ENCODE measurements at places on chromosomes 1 and 21. TPM values are rescaled to one million over a fixed set of nuclear protein-coding genes. Genes with fewer than 3 reads are reported as not detected.
A peak's percentile ranks its signal among the peaks of the same experiment; 100 is the strongest.

Gene TBX19
- total RNA-seq, result 3.6 TPM

Gene GSTM1
- total RNA-seq, result 0.38 TPM

Gene CNIH3
- total RNA-seq, result 2.8 TPM

Gene PADI1
- not detected for total RNA-seq

Gene TTLL10
- total RNA-seq, result not detected

Gene VPS72
- 58.3 TPM for total RNA-seq

Gene FCER1A
- total RNA-seq, result not detected

Gene KRTAP7-1
- total RNA-seq, result not detected

- no peak for DNase-seq
Observed at GRCh38 chr1:85617633-85618100, 37.1 kb downstream of the CCN1 start.

- DNase-seq, result no peak
Observed at GRCh38 chr1:159040206-159040605, 30.5 kb downstream of the IFI16 start.

DNA sequence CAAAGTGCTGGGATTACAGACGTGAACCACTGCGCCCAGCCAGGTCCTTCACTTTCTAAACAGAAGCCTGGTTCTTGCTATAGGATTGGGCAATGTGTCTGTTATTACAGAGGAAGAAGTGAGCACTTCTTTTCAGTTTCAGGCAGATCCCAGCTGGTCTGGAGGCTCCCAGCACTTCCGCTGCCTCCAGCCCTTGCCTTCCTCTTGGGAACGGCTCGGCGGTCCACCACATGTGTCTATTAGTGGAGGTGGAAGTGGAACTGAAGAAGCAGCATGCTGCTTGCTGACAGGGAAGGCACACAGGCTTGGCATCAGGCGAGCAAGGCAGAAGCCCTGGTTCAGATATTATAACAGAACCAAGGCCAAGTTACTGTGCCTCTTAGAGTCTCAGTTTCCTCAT is 17.0 kb downstream of the MKNK1 start:
- DNase-seq, result no peak

- no peak for DNase-seq
Observed at GRCh38 chr1:11158291-11158690, 30.9 kb upstream of the ANGPTL7 start.

GRCh38 chr1:160227034-160227433 is 21.9 kb downstream of the PEA15 start:
- DNase-seq, result no peak

GRCh38 chr1:94925561-94926125 is 1.3 kb downstream of the CNN3 start:
- peak; percentile 14 for DNase-seq

DNA sequence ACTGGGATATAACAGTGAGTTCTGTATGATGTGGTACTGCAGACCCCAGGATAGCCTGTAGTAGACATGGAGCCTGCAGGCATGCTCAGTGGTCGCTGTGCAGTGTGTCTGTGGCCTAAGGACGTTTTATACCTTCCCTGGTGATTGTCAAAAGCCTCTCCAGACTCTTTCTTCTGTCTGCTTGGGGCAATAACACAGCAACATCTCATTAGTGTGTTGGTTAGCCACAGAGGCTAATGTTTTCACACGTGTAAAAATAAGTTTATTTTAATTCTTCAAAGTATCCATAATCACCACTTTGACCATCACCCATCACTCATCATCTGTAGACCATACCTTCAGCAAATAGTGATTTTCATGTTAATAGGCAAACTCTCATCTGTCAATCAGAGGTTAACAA is at the start of gene KRTAP24-1:
KRTAP24-1 (minus strand) TSS at position 101 of the 400 bp plus-strand sequence; CDS start at position 83, 18 bp downstream.
- DNase-seq, result no peak

- DNase-seq, result no peak
Observed at GRCh38 chr1:166282391-166283137, 115.8 kb upstream of the FAM78B start.

DNA sequence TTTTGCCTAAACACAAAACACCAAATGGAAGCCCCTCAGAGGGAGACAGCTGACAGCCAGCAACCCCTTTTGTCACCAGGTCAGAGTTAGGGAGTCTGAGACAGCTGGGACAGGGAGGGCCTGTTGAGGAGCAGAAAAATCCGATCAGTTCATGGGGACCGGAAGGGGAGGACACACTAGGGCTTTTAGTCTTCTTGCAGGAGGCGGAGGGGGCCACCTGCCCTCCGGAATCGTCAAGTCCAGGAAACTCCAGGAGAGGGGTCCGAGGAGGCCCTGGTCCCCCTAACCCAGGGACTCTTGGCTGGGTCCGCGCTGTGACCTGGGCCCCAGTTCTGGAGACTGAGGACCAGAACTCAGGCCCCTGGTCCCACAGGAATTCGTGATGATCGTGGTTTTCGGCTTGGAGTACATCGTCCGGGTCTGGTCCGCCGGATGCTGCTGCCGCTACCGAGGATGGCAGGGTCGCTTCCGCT is 34.2 kb downstream of the KCNQ4 start:
- DNase-seq, result no peak

- no peak for DNase-seq
Observed at GRCh38 chr1:17173217-17173616, 31.7 kb upstream of the PADI1 start.

DNA sequence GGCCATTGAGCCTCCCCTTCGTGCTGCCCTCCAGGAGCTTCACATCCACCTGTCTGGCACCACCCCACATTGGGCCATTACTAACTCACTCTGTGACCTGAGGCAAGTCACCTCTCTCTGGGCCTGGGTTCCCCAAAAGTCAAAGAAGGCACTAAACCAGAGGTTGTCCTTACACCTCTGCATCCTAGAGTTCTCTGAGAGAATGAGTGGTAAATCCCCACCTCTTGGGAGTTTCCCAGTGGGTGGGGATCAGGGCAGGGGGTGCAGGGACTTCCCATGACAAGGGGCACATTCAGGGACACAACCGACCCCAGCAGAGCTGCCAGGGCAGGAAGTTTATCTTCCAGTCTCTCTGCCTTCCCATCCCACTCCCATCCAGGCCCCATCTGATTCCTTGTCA is 99.7 kb downstream of the EPHB2 start:
- no peak for DNase-seq

DNA sequence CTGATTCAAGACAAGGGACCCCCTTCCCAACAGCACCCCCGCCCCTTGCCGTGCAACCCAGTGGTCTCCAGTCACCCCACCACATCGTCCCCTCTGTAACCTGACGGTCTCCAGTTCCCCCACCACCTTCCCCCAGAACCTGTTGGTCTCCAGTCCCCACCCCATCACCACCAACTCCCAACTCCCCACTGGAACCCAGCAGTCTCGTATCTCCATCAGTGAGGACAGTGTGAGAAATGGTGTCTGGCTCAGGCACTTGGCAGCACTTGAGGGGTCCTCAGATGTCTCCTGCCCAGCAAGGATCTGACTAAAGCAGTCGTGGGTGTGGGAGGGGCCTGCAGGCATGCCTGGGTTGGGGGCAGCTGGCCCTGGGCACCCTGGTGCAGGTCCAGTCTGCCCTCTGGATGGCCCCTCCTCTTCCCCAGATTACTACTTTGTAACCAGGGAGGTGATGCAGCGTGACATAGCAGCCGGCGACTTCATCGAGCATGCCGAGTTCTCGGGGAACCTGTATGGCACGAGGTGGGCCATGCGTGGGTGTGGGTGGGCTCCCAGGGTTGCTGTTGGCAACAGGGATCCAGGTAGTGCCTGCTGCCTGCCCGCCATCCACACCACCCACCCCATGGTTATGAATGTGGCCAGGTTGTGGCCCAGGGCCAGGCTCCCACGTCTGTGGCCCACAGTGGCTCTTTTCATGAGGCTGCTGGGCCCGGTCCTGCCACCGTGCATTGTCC is 3.1 kb upstream of the GJC2 start:
- DNase-seq, result no peak

GRCh38 chr1:178594133-178594532 is 81.2 kb downstream of the TEX35 start:
- no peak for DNase-seq

GRCh38 chr1:118479351-118479750 is 294.3 kb upstream of the SPAG17 start:
- no peak for DNase-seq

- no peak for DNase-seq
Observed at GRCh38 chr21:28072601-28073000, 920.1 kb downstream of the LTN1 start.

DNA sequence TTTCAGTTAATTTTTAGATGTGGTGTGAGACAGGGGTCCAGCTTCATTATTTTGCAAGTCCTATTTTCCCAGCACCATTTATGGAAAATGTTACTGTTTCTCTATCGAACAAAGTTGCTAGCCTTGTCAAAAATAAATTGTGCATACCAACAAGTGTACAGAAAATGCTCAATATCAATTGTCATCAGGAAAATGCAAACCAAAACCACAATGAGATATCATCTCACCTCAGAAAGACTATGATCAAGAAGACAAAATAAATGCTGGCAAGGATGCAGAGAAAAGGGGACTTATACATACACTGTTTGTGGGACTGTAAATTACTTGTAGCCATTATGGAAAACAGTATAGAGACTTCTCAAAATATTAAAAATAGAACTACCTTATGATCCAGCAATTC is 54.8 kb downstream of the VCAM1 start:
- no peak for DNase-seq

- DNase-seq, result no peak
Observed at GRCh38 chr1:67189953-67190352, 23.7 kb downstream of the IL23R start.

GRCh38 chr1:88922214-88922613 is 30.8 kb upstream of the GTF2B start:
- no peak for DNase-seq

DNA sequence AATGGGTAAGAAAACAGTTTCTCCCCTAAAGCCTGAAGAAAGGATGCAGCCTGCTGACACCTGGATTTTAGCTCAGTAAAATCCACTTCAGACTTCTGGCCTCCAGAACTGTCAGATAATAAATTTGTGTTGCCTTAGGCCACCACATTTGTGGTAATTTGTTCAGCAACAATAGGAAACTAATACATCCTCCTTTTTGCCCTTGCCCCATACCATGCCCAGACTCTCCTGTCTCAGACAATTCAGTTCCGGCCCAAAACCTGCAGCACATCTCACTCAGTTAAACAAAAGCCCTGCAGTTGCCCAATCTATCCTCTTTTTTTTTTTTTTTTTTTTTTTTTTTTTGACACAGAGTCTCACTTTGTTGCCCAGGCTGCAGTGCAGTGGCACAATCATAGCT is 25.8 kb downstream of the SMIM12 start:
- DNase-seq, result no peak

Measured in naive thymus-derived CD8-positive, alpha-beta T cell (primary cell).